ENCODE measurements at places on chromosomes 4 and X. TPM values are rescaled to one million over a fixed set of nuclear protein-coding genes. Genes with fewer than 3 reads are reported as not detected.

Gene NUP62CL
- total RNA-seq, result 2.9 TPM

Gene KIT
- 61.8 TPM for total RNA-seq

Gene XAGE2
- total RNA-seq, result not detected

Gene NDST3
- total RNA-seq, result 2.4 TPM

Gene TMEM31
- total RNA-seq, result 1.1 TPM

Gene P2RY10
- not detected for total RNA-seq

Gene CXCL11
- total RNA-seq, result 0.18 TPM

- peaks cover 6% of the 10 kb centered on the region for H3K4me1 ChIP-seq
- H3K27me3 ChIP-seq, result peaks cover 5% of the 10 kb centered on the region
- H3K36me3 ChIP-seq, result no peaks in the 10 kb centered on the region
- no peak for DNase-seq
These were observed 27.8 kb upstream of the HNRNPD start for GRCh38 chr4:82401600-82401999.

GRCh38 chr4:37602454-37603069 lies 83.6 kb downstream of the RELL1 start:
- H3K4me1 ChIP-seq, result peaks cover 2% of the 10 kb centered on the region
- no peak overlapping the region for H3K4me3 ChIP-seq
- no peaks in the 10 kb centered on the region for H3K36me3 ChIP-seq
- no peak for DNase-seq

DNA sequence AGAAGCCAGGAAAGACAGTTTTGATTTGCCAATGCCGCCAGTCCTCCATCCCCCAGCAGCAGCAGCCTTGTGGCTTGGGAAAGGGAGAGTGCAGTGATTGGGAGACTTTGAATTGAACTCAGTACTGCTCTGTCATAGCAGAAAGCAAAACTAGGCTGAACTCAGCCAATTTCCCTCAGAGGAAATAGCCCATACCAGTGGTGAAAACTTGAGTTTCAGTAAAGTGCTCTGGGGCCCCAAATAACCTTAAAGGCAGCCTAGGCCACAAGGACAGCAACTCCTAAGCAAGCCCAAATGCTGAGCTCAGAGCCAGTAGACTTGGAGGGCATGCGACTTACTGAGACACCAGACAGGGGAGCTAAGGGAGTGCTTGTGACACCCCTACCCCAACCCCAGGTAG lies 2.0 kb upstream of the PROM1 start:
- no peak overlapping the region for H3K4me3 ChIP-seq
- H3K36me3 ChIP-seq, result no peaks in the 10 kb centered on the region
- DNase-seq, result no peak
- H3K4me1 ChIP-seq, result peaks cover 12% of the 10 kb centered on the region

DNA sequence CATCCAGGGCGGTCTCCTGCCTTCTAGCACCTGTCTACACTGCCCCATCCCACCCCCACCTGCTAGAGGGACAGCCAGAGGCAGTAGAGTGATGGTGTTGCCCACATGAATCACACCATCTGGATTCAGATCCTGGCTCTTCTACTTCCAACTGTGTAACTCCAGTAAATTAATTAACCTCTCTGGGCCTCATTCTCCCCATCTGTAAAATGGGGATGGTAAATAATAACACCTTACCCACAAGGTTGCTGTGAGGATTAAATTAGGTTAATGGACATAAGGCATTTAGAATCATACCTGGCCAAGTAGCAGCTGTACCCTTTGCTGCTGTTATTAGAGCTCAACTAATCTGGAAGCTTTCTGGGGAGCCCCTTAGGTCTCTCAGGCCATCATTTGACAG lies 149.6 kb upstream of the BCOR start:
- no peaks in the 10 kb centered on the region for H3K27me3 ChIP-seq
- H3K36me3 ChIP-seq, result no peaks in the 10 kb centered on the region
- no peak for DNase-seq
- no peak overlapping the region for H3K4me3 ChIP-seq
- no peak overlapping the region for H3K27ac ChIP-seq

- no peak for DNase-seq
- no peaks in the 10 kb centered on the region for H3K4me1 ChIP-seq
- no peaks in the 10 kb centered on the region for H3K27me3 ChIP-seq
These were observed 1.6 kb downstream of the SLC10A6 start for GRCh38 chr4:86847571-86847970.

- H3K4me1 ChIP-seq, result peaks cover 32% of the 10 kb centered on the region
- no peak overlapping the region for H3K4me3 ChIP-seq
- H3K27me3 ChIP-seq, result no peaks in the 10 kb centered on the region
- DNase-seq, result no peak
These were observed 88.2 kb downstream of the SCD5 start for GRCh38 chr4:82710197-82710929.

DNA sequence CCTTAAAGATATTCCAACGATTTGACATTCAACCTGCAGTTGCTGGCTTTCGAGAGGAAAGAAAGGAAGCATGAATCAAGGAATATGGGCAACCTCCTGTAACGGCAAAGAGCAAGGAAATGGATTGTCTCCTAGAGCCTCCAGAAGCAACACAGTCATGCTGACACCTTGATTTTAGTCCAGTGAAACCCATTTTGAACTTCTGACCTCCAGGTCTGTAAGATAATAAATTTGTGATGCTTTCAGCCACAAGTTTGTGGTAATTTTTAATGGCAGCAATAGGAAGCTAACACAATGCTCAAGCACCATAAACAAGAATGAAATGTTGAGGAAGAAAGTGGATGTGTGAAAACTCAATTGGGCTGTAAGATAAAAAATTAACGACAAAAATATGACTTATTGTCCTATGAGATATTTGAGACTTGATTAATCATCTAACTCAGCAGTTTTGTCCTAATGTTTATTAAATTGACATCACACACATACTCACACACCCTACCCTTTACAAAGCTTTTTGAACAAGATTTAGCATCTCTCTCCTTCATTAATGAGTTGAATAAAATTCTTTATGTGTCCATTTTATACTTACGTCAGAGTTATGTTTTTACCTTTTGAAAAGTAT lies 857.2 kb upstream of the INTU start:
- no peak overlapping the region for H3K4me3 ChIP-seq
- H3K27me3 ChIP-seq, result no peaks in the 10 kb centered on the region
- no peak for DNase-seq
